NT2/D1 (cell line): ENCODE measurements at places on chromosomes 5 and 9.

GRCh38 chr5:120150770-120151169 lies 313.3 kb upstream of the PRR16 start:
- DNase-seq = no peak

DNA sequence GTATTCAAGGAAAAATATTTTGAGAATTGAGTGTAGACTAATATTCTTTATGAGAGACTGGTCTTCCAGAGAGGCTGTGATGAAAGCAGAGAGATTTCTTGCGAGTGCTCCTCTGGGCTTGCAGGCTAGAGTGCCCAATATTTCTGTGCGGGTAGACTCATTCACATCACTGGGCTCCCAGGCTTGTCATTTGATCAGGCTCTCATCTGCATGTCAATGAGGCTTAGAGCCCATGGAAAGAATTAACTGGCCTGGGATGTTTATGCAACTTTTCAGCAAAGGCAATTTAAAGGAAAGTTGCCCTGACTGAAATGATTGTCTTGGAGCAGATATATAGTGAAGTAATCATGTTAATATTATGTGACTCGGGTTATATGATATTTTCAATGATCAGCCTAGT lies 42.3 kb downstream of the SNCAIP start:
- DNase-seq = peak; percentile 51

DNA sequence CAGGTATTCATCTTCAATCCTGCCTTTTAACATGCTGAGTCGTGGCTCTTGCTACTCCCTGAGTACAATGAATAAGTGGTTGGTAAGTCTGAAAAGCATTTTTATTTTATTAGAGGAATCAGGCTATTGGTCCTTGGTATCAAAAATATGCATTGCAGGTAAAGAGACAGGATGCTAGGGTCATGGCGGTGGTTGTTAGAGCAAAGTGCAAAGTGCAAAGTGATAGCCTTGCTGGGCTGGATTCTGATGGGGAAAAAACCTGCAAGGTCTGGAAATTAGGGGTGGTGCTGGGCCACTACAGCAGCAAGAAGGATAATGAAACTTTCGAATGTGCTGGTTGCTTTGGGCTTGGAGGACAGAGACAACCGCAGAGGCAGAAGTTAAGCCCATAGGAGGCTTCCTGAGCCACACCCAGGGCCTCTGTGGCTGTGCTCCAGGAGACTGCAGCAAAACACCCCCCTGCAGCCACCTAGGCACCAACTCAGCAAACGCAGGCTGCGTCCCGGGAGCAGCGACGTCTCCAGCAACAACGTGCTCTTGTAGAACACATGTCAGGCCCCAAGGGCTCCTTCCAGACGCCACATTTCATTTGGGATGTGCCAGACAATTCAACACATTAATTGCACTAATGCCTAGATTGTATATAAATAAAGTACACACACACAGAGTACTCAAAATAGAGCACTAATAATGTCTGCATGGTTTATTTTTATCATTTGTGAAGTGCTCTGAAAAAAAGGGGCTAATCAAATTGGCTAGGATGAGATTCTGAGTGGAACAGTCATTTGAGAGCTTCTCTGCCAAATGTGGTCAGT lies 149.8 kb upstream of the RAPGEF1 start:
- no peak for DNase-seq

DNA sequence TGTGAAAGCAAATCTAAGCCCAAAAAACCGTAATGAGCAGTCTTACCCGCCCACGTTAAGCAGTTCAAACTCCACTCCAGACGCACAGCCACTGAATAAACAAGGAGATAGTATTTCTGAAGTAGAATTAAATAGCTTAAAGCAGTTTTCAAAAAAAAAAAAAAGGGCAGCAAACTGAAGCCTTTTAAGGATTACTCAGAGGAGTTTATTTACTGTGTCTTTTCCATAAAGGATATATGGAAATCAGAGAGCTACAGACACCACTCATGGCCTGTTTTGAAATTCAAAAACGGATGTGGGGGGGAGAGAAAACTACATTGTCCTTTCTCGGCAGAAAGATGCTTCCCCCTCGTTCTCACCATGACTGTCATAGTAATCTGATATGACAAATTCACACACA lies 83.7 kb upstream of the IRX1 start:
- DNase-seq = no peak

DNA sequence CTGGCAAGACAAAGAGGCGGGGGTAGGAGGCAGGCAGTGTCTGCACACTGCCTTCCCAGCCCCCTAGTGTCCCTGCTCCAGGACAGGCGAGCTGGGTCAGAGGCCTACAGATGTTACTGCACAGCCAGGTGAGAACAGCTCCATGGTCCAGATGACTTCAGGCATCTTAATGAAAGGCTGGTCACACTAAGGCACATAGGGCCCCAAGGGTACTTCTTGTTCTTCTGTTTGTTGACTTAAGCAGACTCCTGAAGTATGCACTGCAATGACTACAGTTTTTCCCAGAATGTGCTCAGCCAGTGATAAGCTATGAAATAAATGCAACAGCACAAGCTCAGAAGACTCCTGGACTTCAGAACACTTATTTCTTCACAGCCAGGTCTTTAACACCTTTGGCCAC lies 27.4 kb downstream of the ATPSCKMT start:
- DNase-seq = no peak

DNA sequence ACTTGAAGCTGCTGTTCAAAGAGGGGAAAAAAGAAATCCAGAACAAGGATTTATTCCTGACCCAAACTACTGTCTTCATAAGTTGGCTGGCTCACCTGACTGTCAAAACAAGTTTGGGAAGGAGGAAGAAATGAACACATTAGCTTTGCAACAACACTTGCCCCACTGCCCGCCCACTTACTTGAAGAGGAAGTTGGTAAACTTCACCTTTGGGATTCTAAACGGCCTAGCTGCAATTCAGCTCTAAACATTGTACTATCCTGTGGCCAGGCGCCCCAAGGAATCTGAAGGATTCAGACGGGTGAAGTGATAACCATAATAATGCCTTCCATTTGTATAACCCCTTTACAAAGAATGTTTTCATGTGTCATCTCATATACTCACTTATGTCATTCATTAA lies 199.4 kb downstream of the ARRDC3 start:
- no peak for DNase-seq

DNA sequence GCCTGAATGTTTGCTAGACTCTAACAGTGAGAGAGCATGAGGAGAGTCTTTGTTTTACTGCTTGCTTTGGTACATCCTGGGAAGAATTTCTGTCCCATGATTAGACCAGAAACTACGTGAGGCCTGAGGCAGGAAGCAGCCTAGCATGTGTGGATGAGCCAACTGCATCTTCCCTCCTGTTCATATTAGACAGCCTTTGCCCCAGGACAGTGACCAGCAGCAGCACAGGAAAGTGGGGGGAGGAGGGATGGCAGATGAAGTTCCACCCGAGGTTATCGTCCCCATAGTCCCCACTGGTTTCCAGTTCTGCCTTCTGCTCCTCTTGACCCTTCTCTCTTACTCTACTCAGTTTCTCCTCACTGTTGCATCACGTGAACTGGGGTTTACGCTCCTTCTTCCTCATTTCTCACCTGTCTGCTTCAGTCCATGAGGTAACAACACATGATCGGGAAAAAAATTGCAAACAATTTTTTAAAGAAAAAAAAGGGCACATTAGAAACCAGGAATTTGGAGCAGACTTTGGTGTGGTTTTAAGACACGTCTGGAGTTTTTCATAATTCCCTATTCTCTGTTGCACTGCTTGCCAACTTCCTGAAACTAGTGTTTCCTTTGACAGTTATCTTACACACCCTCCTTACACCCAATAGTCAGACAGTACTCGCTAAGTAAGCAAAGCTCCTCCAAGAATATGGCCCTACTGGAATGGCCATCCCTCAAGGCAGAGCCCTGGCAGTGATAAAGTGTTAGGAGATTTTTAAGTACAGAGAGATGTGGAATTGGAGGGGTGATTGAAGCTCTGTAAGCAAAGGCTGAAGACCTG lies 84.1 kb downstream of the SNX18 start:
- no peak for DNase-seq

- no peak for DNase-seq
Measured at GRCh38 chr9:2524601-2525000, 97.0 kb upstream of the VLDLR start.

DNA sequence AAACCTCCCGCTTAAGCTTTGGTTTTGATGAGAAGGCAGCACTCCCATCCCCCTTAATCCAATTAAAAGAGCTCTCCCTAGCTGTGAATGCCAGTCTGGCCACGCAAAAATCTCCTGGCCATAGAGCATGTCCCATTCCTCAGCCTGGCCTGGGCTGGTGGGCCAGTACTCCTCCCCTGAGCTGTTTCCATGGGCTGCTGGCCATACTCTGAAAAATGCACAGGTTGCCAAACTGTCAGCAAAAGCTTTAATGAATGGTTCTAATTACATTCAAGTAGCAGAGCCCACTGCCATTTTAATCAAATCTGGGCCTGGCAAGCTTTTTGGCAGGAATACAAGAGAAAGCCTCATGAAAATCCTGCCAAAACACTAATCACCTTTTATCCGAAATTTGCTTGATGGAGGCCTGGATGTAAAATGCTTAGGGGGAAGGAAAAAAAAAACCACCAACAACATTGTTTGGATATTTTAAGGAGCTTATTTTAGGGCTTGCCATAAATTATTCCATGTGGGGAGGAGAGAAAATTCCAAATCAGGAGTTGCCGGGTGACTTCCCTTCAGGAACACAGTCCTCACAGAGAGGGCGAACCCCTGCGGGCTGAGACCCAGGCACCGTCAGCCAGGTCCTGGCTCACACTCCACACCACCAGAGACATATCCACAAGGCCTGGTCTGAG lies 243.3 kb downstream of the SEC61B start:
- DNase-seq = no peak

- DNase-seq = no peak
Measured at GRCh38 chr5:26669031-26669430, 369.4 kb downstream of the CDH9 start.

GRCh38 chr5:62812621-62813255 lies 234.1 kb downstream of the LRRC70 start:
- no peak for DNase-seq

DNA sequence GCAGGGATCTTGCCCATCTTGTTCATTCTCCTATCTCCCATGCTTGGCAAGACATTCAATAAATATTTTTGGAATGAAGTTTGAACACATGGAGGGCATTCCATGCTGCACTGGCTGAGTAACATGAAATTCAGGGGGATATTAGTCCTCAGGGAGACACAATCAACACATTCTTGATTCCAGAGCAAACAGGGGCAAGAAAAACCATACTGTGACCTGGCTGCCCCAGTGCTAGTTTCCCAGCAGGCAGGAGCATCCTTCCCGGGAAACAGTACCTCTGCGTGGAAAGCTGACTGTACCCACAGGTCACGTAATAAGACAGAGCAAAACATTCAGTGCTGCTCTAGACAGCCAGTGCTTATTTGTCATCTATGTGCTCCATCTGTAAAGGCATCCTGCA lies 66.3 kb upstream of the SPOCK1 start:
- no peak for DNase-seq

DNA sequence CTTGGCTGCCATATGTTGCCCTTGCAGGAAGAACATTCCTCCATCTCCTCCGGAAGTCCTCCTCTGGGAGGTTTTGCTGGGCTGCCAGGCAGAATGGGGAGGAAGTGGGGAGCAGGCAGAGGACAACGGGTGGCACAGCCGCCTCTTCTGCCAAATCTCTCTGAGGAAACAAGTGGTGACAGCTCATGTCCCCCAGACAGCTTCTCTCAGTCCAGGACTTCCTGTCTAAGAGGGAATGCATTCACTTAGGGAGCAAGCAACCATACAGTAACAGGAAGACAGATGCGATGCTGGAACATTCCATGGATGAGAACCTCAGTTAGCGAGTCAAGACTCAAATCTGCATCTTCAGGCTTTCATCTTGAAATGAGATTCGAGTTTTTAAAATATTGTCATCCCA lies 701.0 kb downstream of the SEMA5A start:
- no peak for DNase-seq

- no peak for DNase-seq
Measured at GRCh38 chr5:53291528-53291927, 182.0 kb upstream of the MOCS2 start.

GRCh38 chr9:92377876-92378275 lies 26.5 kb downstream of the OGN start:
- DNase-seq = no peak

GRCh38 chr5:59287884-59288283 lies 605.6 kb downstream of the PDE4D start:
- no peak for DNase-seq
